ENCODE measurements at places on chromosomes 1 and 21. TPM values are rescaled to one million over a fixed set of nuclear protein-coding genes. Genes with fewer than 3 reads are reported as not detected.

DNA sequence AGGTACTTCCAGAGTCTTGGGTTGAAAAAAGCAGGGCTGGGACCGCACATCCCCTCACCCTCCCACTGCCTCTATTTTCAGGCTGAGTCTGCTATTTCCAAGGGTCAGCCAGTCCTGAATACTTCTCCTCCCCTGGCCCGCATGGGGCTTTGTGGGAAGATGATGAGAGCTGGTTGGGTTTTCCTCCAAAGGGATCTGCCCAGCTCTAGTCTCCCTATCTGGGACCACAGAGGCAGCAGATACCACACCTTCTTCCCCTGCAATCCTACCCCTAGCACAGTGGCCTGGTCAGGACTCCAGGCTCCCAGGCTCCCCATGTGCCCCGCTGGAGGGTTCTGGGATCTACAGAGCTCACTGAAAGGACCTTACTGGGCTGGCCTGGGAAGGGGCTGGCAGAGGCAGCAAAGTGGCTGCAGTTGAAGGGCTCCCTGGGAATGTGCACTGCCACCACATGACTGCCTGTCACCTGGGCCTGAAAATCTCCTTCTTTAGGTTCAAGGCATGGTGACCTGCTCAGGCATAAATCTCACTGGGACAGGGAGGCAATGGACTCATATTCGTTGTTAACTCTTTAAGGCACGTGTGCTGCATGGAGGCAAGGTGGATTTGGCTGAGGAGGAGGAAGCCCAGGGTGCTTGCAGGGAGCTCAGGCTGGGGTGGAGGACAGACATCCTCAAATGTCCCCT, 13.1 kb downstream of the CACNA1S start:
- no peak for DNase-seq

DNA sequence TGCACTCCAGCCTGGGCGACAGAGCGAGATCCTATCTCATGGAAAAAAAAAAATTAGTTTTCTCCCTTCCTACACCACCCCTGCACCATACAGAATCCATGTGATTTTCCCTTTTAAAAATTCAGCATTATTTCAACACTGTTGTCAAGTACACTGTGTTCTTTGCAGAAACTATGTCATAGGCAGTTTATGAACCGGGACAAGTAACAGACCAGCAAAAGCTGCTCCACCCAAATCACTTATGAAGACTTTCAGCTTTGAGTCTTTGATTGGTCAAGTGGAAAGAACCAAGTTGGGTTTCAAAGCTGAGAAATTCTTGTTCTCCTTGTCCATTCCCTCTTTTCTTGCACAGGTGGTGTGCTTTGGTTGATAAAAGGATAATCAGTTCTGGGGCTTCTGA, 173.0 kb downstream of the CDC7 start:
- no peak for DNase-seq

DNA sequence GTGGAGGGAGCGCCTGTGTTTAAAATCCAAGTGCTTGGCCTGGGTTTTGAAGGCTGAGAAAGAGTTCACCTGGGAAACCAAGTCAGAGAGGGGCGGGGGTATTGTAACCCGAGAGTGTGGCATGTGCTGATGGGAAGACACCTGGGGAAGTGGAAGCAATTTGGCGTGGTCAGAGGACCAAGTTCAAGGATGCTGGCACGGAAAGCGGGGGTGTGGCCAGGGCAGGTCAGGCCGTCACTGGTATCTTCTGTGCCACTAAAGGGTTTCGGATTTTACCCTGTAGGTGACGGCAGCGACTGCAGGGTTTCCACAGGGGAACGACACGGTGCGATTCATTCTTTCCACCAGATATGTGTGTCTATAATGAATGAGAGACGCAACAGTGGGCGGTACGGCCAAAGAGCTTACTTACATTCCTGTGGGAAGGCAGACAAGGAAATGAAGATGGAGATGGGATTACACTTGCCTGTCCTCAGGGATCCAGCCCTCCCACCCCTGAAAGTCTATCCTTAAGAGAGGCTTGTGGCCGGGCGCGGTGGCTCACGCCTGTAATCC, 31.3 kb downstream of the CA6 start:
- DNase-seq, result no peak

GBP5 gene
- total RNA-seq, result not detected

FCRL5 gene
- total RNA-seq, result 1.0 TPM

- DNase-seq, result no peak
Measured at GRCh38 chr1:161549652-161550051, at the start of gene FCGR3A. Gene FCGR3A, minus strand, starts transcription at chr1:161549818. Its CDS starts 82 bp downstream, at chr1:161549736.

GRCh38 chr1:181296180-181296579, 187.1 kb upstream of the CACNA1E start:
- DNase-seq, result no peak

DNA sequence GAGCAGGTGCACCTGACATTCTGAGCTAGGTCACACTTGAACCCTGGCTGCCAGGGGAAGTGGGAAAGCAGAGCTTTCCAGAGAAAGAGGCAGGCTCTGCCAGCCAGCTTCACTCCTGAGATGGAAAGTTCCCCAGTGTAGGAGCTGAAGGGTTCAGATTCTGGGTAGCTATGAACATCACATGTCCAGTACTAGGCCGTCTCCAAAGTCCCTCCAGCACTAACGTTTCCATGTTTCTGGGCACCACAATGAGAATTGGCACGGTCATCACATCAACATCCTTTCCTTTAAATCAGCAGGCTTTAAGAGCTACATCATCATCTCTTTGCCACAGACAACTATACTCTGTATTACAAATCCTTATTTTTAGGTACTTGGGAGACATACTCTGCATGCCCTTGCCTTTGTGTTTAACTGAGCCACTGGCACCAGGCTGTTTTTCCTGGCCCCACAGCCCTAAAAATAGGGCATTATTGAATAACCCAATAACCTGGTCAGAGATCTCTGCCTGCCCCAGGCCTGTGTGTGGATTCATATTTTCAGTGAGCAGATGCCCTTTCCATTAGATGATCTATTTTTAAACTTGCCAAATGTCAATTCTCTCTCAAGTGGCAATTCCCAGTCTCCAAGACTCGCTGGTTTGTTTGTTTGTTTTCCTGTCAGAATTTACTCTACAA, 35.4 kb upstream of the USP24 start:
- DNase-seq, result no peak

PRELP gene
- total RNA-seq, result 0.19 TPM

DNA sequence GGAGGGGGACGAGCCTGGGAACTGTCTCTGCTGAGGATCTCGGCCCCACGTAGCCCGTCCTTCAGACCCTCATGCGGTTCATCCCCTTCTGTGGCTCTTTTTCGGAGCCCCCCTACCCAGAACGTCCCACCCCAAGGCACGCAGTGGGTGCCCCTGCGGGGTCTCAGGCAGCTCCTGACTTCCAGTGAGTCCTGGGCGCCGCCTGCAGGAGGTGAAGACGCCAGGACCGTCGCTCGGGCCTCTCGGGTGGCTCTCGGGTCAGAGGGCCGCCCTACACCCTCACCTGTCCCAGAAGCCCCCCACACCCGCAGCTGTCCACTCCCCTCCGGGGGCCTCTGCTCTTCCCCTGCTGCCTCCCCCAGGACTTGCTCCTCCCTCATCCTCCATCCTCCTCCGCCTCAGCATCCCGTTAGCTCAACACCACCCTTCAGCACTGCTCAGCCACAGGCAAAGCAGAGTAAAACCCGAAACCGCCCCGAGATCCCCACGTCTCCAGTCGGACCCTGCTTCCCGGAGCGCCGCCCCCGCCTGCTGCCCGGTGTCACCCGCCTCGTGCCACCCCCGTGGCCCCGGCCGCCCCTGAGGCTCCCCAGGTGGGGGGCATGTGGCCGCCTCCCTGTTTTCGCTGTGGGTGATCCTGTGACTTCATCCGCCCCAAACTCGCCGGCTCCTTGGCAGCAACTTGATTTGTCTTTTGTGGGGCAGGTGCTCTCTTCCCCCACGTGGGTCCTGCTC, 13.3 kb upstream of the POFUT2 start:
- DNase-seq, result no peak
